ENCODE measurements at places on chromosomes 3 and 15.

- DNase-seq, result no peak
These were observed 36.7 kb downstream of the XYLB start for GRCh38 chr3:38383156-38383875.

GRCh38 chr15:69145149-69145693 is 15.2 kb upstream of the GLCE start:
- no peak for DNase-seq

DNA sequence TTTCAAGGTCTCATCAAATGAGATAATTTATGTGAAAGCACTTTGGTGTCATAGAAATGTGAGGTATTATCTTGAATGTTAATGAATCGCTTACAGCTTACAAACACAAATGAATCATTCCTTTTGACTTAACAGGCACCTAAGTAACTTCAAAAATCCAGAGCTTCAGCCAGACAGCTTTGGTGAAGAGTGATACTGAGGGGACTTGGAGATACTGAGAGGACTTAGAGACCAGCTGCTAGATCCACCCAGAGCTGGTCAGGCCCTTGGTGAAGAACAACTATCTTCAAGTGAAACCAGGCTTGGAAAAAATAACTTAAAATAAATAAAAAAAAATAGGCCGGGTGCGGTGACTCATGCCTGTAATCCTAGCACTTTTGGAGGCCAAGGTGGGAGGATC is 16.2 kb upstream of the ZFYVE19 start:
- no peak for DNase-seq

DNA sequence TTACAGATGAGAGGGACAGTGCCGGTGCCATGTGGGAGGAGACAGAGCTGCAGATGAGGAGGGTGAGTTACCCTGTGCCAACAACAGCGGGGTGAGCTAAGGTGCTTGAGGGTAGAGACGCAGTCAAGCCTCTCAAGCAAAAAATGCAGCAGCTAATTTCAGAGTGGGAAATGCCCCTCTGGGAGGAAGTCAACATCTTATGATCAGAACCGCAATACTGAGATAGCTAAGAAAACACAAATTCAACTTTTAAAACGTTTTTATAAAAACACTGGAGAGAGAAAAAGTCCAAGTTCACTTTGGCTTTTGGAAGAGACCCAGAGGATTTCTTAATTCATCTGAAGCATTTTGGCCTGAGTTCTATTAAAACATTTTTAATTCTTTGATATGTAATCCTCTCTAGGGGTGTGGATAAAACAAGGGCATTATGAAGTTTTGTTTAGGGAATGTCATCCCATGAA is 319.2 kb downstream of the SLC9A9 start:
- DNase-seq, result no peak

DNA sequence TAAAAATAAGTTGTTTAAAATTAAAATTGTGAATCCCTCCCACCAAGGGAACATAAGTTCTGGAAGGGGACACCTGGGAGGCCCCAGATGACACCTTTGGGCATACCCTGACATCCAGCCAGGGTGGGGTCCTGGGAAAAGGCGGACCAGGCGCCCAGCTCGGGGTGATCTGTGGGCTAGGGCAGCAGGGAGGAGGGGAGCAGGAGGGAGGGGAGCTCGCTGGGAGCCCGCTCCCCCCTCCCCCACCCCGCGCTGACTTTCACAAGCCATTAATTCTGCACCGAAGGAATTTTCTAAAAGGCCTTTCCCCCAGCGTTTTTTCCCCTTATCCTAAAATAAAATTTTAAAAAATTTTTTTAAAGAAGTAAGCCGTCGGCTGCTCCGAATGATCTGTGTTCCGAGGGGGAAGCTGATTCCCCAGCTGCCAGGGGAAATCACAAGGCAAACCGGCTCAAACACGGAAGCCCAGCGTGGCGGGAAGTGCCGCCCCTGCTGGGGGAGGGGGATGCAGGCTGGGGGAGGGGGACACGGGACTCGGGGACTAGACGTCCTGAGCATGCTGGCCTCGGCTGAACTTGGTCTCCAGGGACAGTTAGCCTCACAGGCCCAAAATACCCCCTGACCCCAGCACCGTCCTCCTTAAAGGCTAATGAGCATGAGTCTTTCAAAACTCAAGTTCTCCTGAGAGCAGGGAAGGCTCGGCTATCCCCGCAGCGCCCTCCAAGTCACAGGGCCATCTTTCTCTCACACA is 13.9 kb downstream of the PLXND1 start:
- DNase-seq, result no peak

GRCh38 chr3:135558906-135559305 is 406.6 kb upstream of the PPP2R3A start:
- no peak for DNase-seq

- no peak for DNase-seq
These were observed 166.1 kb downstream of the SSR3 start for GRCh38 chr3:156388497-156389448.

GRCh38 chr15:42108189-42108588 is 13.8 kb upstream of the PLA2G4D start:
- DNase-seq, result no peak
